Activated CD8-positive, alpha-beta memory T cell treated with anti-CD3 and anti-CD28 coated beads, Interleukin-2, amount 10 ng/mL, durations not matched to agents 7 days and 5 days (primary cell): ENCODE measurements at places on chromosomes 12 and 14.

DNA sequence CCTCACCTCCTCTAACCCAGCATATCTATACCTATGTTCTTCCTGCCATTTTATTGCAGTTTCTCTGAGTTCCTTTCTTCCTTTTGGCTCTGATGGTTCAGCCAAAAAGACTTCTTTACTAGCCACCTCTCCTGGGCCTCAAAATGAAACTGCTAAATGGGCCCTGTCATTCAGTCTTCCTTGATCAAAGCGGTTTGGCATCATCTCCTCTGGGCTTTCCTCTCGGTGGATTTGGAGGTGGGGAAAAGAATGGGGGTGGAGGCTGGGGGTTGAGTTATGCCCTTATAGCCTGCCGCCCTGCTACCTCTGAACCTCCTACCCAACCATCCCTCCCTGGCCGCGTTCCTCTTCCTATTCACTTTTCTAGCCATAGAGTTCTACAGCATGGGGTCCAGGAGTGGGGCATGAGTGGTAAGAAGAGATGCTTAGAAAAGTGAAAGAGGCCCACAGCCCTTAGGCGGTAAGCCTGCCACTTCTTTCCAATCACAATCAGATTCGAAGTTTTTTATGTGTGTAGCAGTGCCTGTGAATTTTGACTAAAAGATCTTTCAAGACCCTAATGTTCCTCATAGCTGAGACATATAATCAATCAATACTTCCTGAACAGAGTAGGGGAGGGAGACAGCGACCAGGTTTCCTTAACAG is 2.5 kb downstream of the AJUBA start:
- H3K27ac ChIP-seq: no peak overlapping the region
- H3K27me3 ChIP-seq: peaks cover 33% of the 10 kb centered on the region
- no peak overlapping the region for H3K4me3 ChIP-seq

GRCh38 chr12:132560614-132561426 is 49.6 kb downstream of the LRCOL1 start:
- peaks cover 17% of the 10 kb centered on the region for H3K4me1 ChIP-seq
- H3K4me3 ChIP-seq: peak overlapping the region; percentile 50
- H3K36me3 ChIP-seq: no peaks in the 10 kb centered on the region
- peaks cover 13% of the 10 kb centered on the region for H3K27me3 ChIP-seq

GRCh38 chr14:53796734-53797133 is 159.9 kb downstream of the BMP4 start:
- no peaks in the 10 kb centered on the region for H3K27me3 ChIP-seq
- no peaks in the 10 kb centered on the region for H3K4me1 ChIP-seq
- H3K36me3 ChIP-seq: no peaks in the 10 kb centered on the region

- no peaks in the 10 kb centered on the region for H3K27me3 ChIP-seq
- no peak overlapping the region for H3K27ac ChIP-seq
- peaks cover 16% of the 10 kb centered on the region for H3K4me1 ChIP-seq
- H3K36me3 ChIP-seq: peaks cover 4% of the 10 kb centered on the region
These were observed 37.8 kb upstream of the DDHD1 start for GRCh38 chr14:53190938-53191337.

DNA sequence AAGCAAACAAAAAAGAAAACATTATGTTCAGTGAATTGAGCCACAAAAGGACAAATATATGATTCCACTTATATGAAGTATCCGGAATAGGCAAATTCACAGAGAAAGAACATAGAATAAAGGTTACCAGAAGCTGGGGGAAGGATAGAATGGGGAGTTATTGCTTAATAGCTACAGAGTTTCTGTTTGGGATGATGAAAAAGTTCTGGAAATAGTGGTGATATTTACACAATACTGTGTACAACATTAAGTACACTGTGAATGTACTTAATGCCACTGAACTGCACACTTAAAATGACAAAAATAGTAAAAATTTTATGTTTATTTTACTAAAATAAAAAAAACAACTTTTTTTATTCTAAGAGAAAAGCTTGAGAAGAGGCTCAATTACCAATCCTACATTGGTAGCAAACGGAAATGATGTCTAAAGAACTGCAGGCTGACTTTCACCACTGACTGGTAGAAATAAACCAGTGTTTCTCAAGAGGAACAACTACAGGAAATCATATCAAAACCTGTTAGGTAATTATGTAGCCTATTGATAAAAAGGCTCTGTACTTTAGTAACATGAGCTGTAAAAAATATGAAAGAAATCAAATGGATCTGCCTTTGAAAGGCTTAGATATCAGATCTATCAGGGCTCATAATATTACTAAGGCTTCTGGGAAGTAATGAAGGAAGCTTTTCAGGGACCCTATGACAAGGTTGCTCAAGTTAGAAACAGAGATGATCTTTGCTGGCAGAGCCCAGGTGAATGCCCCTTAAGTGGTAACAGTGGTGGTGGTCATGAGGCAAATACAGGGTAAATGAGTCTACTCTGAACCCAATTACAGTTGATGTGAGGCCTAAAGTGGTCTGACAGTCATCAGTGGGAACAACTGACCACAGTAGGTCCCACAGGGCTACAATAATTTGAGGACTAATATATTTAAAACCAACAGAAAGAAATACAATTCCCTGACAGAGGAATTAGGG is 41.3 kb downstream of the BAZ1A start:
- H3K36me3 ChIP-seq: peaks cover 34% of the 10 kb centered on the region
- H3K4me3 ChIP-seq: no peak overlapping the region
- DNase-seq: no peak
- H3K4me1 ChIP-seq: peaks cover 40% of the 10 kb centered on the region
- H3K27ac ChIP-seq: peak overlapping the region; percentile 65
- no peaks in the 10 kb centered on the region for H3K27me3 ChIP-seq

GRCh38 chr12:31006416-31007152 is 67.1 kb upstream of the DDX11 start:
- H3K4me3 ChIP-seq: no peak overlapping the region
- peaks cover 2% of the 10 kb centered on the region for H3K27me3 ChIP-seq
- no peaks in the 10 kb centered on the region for H3K4me1 ChIP-seq
- DNase-seq: no peak
- no peaks in the 10 kb centered on the region for H3K36me3 ChIP-seq

GRCh38 chr12:105030820-105031807 is 45.0 kb downstream of the NOPCHAP1 start:
- H3K27ac ChIP-seq: peak overlapping the region; percentile 71
- DNase-seq: no peak
- H3K4me3 ChIP-seq: peak overlapping the region; percentile 18
- H3K4me1 ChIP-seq: peaks cover 27% of the 10 kb centered on the region
- no peaks in the 10 kb centered on the region for H3K27me3 ChIP-seq

DNA sequence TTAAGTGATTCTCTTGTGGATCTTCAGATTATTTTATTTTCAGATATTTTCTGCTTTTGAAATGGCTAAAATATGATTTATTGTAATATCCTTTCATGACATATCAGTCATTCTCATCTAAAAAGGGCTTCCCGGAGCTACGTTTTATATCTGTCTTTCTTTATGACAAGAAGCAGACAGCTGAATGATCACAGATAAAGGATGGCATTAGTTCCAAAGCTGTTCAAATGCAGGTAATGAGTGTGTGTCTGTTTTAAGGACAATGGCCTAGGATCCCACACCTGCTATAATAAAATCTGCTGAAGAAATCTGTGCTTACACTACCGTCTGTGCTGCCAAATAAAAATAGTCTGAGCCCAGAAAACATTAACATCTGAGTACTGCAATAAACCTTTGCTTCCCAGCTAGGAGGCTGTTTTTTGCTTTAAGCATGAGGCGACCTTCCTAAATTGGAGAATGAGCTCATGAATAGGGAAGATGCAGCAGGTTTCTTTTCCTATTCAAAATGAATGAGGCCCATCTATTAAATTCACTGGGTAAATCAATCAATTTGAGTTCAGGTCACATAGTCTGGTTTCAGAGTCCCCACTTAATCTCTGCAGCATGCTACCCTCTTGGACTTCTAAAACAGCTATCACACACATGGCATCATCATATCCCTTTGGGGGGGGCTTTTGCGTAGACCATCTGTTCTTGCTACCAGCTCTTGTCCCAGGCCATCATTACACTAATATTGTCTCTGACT is 498.5 kb downstream of the NELL2 start:
- DNase-seq: no peak
- no peaks in the 10 kb centered on the region for H3K36me3 ChIP-seq
- no peak overlapping the region for H3K27ac ChIP-seq
- no peaks in the 10 kb centered on the region for H3K27me3 ChIP-seq
- no peak overlapping the region for H3K4me3 ChIP-seq

- no peak for DNase-seq
- H3K4me1 ChIP-seq: no peaks in the 10 kb centered on the region
- no peaks in the 10 kb centered on the region for H3K36me3 ChIP-seq
These were observed 7.4 kb downstream of the RFLNA start for GRCh38 chr12:124302241-124302806.

DNA sequence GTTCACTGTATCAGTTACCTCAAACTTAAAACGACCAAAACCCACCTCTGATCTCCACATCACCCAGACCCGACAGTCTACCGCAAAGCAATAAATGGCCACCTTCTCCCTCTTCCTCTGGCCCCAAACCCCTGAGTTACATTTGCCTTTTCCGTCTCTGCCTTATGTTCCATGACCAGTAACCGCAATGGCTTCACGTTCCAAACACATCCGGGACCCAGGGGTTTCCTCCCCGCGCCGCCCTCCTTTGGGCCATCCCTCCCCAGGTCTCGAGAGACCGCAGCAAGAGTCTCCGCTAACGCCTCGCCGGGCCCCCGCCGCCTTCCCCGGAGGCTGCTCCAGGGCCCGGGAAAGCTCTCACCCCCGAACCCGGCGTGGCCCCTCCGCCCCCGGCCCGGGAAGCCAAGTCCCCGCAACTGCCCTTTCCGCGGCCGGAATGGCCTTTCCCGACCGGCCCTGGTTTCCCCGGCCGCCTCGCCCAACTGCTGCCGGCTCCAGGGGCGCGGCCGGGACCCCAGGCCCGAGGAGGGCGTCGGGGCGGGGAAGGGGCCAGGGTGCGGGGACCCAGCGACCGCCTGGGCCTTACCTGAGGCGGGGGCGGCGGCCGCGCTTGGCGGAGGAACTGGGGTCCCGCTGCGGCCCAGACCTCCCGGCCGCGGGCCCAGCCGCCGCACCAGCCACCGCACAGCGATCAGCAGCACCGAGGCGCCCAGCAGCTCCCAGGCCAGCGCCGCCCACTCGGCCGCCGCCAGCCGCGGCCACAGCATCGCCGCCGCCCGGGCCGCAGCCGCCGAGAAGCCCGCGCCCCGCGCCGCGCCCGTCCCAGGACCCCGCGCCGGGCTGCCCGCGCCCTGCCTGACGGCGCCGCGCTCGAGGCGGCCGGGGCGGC is at the start of gene ANKLE2:
Gene ANKLE2 (minus strand): TSS at position 801 of the 889 bp plus-strand sequence. CDS start 34 bp downstream, at position 767.
- no peaks in the 10 kb centered on the region for H3K27me3 ChIP-seq
- H3K27ac ChIP-seq: peak within 1 kb of the TSS; percentile 95
- peak within 1 kb of the TSS; percentile 93 for H3K4me3 ChIP-seq
- H3K36me3 ChIP-seq: peaks cover 23% of the 10 kb centered on the region

GRCh38 chr14:52926953-52927352 is 23.9 kb downstream of the FERMT2 start:
- no peak for DNase-seq
- no peaks in the 10 kb centered on the region for H3K36me3 ChIP-seq
- peaks cover 5% of the 10 kb centered on the region for H3K27me3 ChIP-seq
- H3K4me3 ChIP-seq: no peak overlapping the region

GRCh38 chr12:73277971-73278370 is 1005.8 kb downstream of the TRHDE start:
- no peak for DNase-seq
- no peak overlapping the region for H3K4me3 ChIP-seq
- no peaks in the 10 kb centered on the region for H3K4me1 ChIP-seq
- H3K36me3 ChIP-seq: no peaks in the 10 kb centered on the region

GRCh38 chr14:93548102-93548843 is 117.5 kb downstream of the UNC79 start:
- H3K27me3 ChIP-seq: peaks cover 31% of the 10 kb centered on the region
- H3K4me3 ChIP-seq: no peak overlapping the region
- H3K27ac ChIP-seq: no peak overlapping the region
- no peak for DNase-seq

DNA sequence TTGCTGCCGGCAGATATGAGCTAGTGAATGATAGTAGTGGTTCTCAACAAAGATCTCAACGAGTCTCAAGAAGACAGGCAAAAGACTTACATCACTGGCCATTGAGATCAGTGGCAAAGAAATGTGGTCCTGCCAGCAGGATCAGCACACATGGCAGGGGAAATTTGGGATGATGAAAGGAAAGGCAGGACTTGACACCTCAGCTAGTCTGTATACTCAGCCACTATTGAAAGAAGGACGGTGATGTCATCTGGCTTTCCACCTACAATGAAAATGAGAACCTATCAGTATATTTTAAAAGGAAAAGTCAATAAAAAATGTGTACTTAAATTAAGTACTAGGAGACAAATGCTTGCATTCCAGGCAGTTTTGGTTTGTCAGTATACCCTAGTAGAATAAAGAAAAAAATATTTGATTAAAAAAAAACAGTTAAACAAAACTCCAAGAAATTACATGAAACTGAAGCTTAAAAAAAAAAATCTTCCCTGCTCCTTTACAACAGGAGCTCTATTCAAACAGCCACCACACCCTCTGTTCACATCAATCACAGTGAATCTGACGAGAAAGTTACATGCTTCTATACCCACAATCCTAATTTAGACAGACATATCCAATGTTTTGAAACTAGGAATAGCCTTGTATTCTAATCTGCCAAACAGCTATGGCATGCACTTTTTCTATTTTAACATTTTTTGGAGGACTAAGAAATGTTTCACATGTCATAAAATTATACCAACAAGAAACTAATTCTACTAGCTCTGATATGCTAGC is 34.9 kb downstream of the RAD9B start:
- peaks cover 39% of the 10 kb centered on the region for H3K36me3 ChIP-seq
- no peak for DNase-seq
- H3K27ac ChIP-seq: no peak overlapping the region
- peaks cover 21% of the 10 kb centered on the region for H3K4me1 ChIP-seq
- H3K4me3 ChIP-seq: no peak overlapping the region

- H3K36me3 ChIP-seq: no peaks in the 10 kb centered on the region
- H3K27ac ChIP-seq: no peak overlapping the region
- H3K4me3 ChIP-seq: no peak overlapping the region
- no peaks in the 10 kb centered on the region for H3K4me1 ChIP-seq
- peaks cover 31% of the 10 kb centered on the region for H3K27me3 ChIP-seq
These were observed 8.1 kb upstream of the CLMN start for GRCh38 chr14:95327558-95328374.

GRCh38 chr12:124109760-124110159 is 136.7 kb downstream of the ZNF664 start:
- no peak overlapping the region for H3K4me3 ChIP-seq
- H3K36me3 ChIP-seq: no peaks in the 10 kb centered on the region
- H3K27me3 ChIP-seq: no peaks in the 10 kb centered on the region
- DNase-seq: peak; percentile 52
- no peaks in the 10 kb centered on the region for H3K4me1 ChIP-seq
